H9 (cell line): ENCODE measurements at places on chromosomes 11 and 22.
A peak's percentile ranks its signal among the peaks of the same experiment; 100 is the strongest.

- no peak for DNase-seq
These were observed 209.1 kb downstream of the BUD13 start for GRCh38 chr11:116563712-116564047.

DNA sequence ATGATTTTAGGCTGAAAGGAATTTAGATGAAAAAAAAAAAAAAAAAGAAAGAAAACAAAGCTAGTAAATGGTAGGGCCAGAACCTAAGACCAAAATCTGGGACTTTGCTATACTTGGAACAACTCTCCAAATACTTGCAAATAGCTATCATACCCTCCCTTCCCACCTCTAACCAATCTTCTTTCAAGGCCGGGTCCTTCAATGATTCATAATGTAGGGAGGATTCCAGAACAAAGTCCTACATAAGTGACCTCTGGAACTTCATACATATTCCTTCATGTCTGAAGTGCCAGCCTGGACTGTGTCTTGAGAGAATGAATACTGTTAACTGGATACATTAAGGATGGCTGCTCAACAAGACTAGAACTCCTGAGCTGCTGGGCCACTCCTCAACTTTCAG lies 9.9 kb downstream of the STK33 start:
- no peak for DNase-seq

DNA sequence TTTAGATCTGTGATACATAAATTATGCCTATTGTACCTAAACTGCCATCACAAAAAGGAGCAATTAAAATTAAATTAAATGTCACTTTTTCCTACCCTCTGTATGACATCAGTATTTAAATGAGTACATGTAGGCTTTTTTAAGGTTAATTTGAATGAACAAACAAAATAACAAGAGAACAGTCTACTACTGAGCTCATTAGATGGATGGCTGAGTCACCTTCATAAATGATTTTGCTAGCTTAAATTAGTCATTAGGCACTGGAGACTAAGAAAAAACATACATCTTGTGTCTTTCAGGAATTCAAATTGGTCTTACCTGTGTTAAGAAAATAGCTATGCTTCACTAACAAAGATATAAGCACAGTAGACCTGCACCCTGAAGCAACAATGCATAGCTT lies 153.6 kb downstream of the RCN1 start:
- DNase-seq, result no peak

GRCh38 chr11:124043420-124043819 lies 2.3 kb upstream of the OR10G7 start:
- DNase-seq, result no peak

DNA sequence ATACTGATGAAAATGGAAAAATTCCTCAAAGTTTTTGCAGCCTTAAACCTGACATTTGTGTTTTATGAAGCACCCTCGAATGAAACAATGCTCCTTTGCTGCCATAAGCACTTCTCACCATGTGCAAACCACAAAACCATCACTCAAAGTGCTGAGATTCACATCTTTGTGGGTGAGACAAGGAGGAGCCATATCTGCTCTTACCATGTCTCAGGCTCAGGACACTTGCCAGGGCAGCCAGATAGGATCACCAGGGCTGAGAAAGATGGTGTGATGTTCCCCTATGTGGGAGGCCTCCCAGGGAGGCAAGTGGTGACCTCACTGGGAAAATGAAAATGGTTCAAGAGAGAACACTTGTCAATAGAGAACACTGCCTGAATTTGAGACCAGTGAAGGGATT lies 120.4 kb downstream of the CCDC34 start:
- DNase-seq, result no peak

DNA sequence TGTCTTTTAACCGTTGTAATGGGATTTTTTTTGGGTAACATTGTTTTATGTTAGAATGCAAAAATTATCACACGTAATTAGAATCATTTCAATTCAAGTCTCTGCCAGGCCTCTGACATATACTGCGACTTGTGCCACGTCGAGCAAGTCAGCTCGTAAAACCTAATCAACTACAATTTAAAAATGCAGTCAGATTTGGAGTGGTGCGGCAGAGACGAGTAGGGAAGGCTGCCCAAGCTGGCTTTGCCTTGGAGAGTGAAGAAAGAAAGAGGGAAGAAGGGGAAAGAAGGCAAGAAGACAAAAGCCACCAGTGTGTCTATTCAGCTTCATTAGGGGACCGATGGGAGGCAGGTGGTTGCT lies 110.7 kb downstream of the MIAT start:
- no peak for DNase-seq

- no peak for DNase-seq
These were observed 904 bp downstream of the C2CD3 start for GRCh38 chr11:74169738-74170458.

DNA sequence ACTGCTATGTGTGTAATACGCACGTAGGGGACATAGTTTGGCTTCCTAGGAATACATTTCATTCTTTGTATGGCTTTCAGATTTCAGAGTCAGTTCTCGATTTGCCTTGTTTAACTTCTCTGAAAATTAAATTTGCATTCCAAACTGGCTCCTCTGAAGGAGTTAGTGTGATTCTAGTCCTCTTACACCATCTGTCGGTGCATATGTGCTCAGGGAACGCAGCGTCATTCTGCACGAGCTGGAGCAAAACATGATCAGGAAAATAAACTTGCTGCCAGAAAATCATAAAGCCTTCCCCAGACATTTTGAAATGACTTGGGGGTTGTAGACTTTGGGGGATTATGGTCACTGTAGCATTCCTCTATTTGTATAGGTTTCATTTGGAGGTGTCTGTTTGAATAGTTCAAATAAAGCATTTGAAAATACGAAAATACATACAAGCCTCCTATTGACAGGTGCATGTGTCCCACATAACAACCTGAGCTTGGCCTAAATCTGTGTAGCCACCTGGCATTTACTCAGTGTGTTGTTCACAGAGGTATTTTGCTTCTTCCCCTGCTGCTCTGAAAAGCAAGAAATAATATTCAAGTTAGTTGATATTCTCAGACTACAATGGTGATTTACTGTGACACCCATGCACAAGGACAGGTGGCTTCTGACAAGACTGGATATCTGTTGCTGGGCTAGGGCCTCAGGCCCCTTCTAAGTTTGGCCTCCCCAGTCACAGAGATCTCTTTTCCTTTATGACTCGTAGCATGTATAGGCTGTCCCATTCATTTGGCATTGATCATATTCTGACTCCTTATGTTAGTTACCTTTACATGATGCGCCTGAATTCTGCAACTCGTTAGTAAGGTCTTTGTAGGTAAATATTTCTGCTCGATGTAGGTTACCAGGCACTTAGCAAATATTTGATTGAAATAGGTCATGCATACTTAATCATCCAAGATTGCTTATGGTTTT lies 81.6 kb upstream of the SORL1-AS1 start:
- DNase-seq, result no peak

GRCh38 chr11:110988671-110989070 lies 256.9 kb upstream of the POU2AF2 start:
- no peak for DNase-seq

DNA sequence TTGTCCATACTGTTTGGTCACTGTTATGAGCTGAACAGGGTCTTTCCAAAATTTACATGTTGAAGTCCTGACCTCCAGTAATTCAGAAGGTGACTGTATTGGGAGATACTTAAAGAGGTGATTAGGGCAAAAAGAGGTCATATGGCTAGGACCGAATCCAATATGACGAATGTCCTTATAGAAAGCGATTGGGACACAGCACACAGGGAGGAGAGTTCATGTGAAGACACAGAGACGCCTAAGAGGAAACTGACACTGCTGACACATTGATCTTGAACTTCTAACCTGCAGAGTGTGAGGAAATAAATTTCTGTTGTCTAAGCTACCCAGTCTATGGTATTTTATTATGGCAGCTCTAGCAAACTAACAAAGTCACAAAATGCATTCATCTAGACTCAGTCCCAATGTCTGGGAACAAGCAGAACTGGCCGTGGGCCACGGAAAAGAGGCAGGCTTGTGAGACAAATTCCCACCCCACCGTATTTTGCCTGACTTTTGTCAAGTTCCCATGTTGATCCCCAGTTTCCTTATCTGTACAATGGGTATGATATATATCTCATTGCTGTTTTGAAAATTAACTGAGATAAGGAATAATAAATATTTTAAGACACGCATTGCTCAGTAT lies 295.0 kb downstream of the NTM start:
- no peak for DNase-seq

DNA sequence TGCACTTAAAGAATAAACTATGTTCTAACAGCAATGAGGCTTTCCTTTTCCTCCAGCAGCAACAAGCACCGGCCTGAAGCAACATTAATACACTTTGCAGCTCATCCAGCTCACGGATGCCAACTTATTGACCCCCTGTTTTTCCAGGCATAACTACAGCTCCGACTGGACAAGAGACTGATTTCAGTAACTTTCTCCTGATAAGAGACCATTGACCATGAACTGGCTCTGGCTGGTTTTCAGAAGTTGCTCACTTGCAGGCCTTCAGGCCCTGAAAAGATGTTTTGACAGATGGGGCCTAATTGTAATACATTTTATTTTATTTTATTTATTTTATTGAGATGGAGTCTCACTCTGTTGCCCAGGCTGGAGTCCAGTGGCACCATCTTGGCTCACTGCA lies 27.5 kb downstream of the GGT5 start:
- no peak for DNase-seq

DNA sequence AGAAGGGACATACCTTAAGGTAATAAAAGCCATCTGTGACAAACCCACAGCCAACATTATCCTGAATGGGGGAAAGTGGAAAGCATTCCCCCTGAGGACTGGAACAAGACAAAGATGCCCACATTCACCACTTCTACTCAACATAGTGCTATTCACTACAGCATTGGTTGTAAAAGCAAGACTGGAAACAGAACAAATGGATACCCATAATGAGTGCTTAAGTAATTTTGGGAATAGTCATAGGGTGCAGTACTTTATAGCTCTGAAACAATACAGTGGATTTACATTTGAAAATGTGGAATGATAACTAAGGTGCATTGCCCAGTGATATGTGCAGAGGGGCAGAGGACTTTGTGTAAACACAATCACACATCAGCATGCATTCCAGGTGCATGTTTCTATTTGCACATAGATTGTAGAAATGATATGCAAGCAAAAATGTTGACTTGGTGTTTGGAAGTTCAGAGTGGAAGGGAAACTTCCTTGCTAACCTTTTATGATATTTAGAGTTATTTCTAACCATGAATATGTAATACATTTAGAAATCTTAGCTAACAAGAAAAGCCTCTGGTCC lies 112.3 kb downstream of the IGLL1 start:
- DNase-seq, result no peak

GRCh38 chr11:130323452-130324450 lies 9.0 kb upstream of the ZBTB44 start:
- no peak for DNase-seq

DNA sequence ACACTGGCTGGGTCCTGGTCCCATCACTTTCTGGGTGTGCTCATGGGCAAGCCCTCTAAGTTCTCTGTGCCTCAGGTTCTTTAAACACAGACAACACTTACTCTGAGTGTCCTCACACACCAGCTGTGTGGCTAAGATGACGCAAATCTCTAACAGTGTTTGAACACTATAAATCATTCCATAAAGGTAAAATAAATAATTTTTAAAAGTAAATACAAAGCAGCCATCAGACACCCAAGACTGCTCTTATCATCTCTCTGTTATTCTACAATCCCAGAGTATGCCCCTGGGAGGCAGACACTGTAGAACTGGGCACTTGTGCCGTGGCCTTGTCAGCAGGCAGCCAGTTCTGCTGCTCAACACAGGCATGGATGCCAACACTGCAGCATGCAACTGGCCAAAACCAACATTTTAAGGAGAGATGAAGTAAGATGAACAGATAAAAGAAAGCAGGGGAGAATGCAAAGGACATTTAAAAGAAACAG lies 56.8 kb downstream of the RPL27A start:
- no peak for DNase-seq

GRCh38 chr11:126154691-126155090 lies 56.8 kb downstream of the RPUSD4 start:
- DNase-seq, result no peak

GRCh38 chr11:19225123-19225522 lies 15.6 kb downstream of the E2F8 start:
- no peak for DNase-seq

DNA sequence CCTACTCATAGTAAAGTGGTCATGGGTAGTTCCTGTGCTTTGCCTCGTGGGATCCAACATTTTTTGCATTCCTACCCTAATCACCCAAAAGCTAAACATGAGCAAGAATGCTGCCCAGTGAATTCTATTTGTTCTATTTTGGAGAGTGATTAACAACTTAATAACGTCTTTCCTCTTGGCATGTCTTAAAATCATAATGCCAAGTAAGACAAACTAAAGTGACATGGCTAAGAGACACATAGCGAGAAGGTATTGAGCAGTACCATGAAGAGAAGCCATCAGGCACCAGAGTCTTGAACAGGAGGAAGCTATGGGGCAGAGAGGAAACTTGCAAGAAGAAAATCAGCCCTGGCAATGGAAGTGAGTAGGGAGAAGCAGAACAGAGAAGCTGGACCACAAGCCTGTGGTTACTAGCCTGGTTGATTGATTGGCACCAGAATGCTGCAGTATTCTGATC lies 32.0 kb downstream of the EXPH5 start:
- no peak for DNase-seq

- DNase-seq, result no peak
These were observed 590.5 kb downstream of the ETS1 start for GRCh38 chr11:127996825-127997224.

DNA sequence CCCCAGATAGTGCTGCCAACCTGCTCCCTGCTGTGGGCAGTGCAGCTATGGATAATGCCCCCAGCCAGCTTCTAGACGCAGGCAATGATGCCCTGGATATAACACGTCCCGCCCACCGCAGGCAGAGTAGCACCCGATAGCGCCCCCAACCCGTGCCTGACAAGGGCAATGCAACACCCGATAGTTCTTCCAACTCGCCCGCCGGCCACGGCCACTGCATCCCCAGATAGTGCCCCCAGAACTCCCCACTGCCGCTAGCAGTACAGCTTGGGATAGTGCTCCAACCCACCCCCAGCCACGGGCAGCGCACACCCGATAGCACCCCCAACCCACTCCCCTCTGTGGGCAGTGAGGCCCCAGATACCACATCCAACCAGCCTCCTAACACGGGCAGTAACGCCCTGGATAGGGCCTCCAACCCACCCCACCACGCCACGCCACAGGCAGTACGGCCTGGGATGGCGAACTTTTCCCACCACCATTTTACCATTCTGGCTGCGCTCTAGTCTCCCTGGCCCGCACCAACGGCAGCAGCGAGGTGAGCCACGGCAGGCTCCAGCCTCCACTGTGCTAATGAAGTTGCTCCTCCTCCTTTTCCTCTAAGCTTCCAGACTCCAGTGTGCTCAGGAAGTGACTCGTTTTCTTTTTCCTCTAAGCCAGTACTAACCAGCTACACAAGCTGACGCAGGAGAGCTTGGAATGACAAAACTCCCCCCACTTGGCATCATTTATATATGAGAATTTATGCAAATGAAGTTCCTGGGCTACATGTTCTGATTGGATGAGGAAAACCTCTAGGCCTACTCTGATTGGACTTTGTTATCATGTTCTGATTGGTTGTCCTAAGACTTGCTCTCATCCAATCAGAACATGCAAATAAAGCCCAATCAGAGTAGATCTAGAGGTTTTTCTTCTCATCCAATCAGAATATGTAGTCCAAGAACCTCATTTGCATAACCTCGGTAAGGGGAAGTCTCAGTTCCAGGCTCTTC lies 3.0 kb upstream of the RFPL3 start:
- no peak for DNase-seq

GRCh38 chr11:81725701-81726100 lies 1008.0 kb downstream of the FAM181B start:
- no peak for DNase-seq

GRCh38 chr11:897253-898142 lies 13.1 kb downstream of the CHID1 start:
- no peak for DNase-seq

- peak; percentile 64 for DNase-seq
These were observed 31.9 kb downstream of the RRP8 start for GRCh38 chr11:6571434-6572008.
